ENCODE measurements at places on chromosomes 3 and 15.

DNA sequence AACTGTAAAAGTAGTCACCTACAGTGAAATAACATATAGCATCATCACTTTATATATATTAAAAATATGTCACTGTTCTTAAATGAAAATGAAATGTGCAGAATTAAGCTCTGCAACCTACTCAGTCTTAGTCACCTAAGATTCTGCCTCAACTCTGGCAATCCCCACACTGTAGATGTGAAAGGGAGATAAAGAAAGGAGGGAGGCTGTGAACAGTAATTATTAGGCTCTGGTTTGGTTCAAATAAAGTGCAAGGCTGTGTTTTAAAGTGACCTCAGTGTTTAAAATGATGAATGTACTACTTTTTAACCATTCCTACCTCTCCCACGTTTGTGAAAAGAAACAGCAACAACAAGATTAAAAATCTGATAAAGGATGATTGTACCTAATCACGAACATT is 72.2 kb downstream of the ATP8B4 start:
- no peak for DNase-seq

- no peak for DNase-seq
Measured at GRCh38 chr3:184186902-184187207, 856 bp downstream of the ABCF3 start.

GRCh38 chr3:183584246-183584913 is 28.9 kb upstream of the KLHL6 start:
- peak; percentile 45 for DNase-seq

DNA sequence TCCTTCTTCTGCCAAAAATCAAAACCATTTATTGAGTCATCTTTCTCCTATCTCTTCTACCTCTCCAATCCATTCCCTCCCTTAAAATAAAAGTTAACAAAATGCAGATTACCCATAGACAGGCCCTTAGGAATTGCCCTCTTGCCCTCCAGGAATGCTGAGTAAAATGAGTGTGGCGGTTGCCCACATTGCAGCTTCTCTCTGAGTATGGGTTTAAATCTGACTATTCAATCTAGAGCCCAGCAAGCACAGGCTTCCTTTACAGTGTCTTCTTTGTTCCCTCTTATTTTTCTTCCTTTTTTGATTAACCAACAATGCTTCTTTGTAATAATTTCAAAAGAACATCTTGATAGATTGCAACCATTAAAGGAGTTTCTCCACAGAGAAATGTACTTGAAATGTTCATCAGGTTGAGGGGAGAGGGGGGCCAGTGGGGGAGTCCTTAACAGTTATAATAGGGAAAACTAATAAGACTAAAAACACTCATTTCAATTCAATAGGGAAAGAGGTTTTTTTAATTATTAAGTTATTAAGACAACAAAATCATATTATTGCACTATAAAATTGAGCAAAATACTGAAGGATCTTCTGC is 135.3 kb upstream of the LMCD1 start:
- no peak for DNase-seq

- DNase-seq: no peak
Measured at GRCh38 chr3:69451594-69451993, 65.7 kb upstream of the FRMD4B start.

DNA sequence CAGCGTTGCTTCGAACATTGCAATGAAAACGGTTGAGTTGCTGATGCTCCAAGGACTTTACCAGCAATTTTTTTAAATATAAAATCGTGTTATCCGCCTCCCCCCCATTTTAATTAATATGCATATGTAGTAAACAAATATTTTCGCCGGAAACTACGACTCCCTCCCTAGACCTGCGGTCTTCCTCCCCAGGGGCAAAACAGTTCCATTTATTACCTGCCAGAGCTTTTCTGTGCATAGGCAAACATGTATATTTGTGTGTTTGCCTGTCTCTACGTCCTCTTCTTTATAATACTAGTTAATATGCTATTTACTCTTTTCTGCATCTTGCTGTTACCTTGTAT is 593 bp upstream of the RSL24D1 start:
- no peak for DNase-seq

DNA sequence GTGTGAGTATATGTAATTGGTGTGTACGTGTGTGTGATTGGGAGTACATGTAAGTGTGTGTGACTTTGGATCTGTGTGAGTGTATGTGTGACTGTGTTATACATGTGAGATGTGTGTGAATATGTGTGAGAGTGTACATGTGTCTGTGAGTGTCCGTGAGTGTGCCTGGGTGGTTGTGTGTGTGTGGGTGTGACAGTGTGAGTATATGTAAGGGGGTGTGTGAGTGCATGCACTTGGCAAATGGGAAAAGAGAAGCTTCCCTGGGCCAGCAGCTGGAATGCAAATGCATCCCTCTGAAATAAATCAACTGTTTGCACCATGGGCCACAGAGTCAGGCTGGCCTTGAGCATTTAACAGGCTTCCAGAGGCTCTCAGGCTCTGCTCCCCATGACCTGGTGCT is 63.6 kb downstream of the MINAR1 start:
- no peak for DNase-seq

- no peak for DNase-seq
Measured at GRCh38 chr3:108004647-108005046, 86.2 kb downstream of the CD47 start.

- DNase-seq: no peak
Measured at GRCh38 chr3:143301031-143301901, 181.7 kb downstream of the CHST2 start.
